Transverse colon (tissue), 4 donors: ENCODE measurements at places on chromosomes 6 and 20. TPM values are rescaled to one million over a fixed set of nuclear protein-coding genes. Genes with fewer than 3 reads are reported as not detected.

The ISM1 gene
- 0.64 TPM for total RNA-seq

- H3K27ac ChIP-seq: no peak overlapping the region
- no peaks in the 10 kb centered on the region for H3K36me3 ChIP-seq
Observed at GRCh38 chr6:40755749-40756452, 168.7 kb upstream of the LRFN2 start.

DNA sequence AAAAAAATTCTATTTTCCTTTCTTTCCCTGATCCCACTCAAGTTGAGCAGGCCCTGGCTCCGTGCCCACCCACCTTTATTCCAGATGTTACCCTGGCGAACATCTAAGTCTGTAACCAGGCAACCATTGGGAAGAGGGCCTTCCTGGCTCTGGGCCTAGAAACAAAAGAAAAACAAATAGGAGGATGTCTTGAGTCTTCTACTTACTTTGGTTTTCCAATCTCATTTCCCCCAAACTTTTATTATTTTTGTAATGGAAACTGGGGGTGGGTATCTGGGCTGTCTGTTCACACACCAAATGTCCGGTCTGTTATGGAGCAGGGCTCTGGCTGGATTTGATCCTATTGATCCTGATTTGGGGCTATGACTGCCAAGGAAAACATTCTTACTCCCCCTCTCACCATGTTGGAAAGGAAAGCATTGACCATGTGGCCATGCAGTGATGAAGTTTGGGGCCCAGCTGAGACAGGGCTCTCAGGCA lies 744.1 kb downstream of the DHX35 start:
- no peaks in the 10 kb centered on the region for H3K36me3 ChIP-seq
- no peak for DNase-seq
- no peak overlapping the region for H3K27ac ChIP-seq
- H3K4me1 ChIP-seq: no peaks in the 10 kb centered on the region

- no peak overlapping the region for H3K27ac ChIP-seq
- peaks cover 28% of the 10 kb centered on the region for H3K27me3 ChIP-seq
- H3K36me3 ChIP-seq: no peaks in the 10 kb centered on the region
- H3K4me3 ChIP-seq: no peak overlapping the region
- no peaks in the 10 kb centered on the region for H3K4me1 ChIP-seq
Observed at GRCh38 chr20:10170261-10170660, 48.4 kb upstream of the SNAP25 start.

DNA sequence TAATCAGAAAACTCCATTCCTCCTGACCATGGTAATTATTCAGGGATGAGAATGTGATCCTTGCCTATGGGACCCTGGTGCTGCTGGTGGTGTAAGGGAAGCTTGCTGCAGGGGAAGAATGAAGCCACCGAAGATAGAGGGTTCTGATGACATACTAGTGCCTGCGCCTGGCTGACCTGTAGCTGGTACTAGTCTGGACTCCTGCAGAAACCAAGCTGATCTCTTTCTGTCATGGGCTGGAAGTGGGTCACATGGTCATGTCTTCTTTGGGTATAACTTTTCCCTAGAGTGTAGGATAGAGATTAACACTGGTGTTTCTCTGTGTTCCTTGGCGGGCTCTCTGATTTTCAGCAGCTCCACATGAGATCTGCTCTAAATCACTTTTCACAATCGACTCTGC lies 8.6 kb upstream of the SLC4A11 start:
- H3K4me1 ChIP-seq: peaks cover 9% of the 10 kb centered on the region
- H3K27ac ChIP-seq: no peak overlapping the region

DNA sequence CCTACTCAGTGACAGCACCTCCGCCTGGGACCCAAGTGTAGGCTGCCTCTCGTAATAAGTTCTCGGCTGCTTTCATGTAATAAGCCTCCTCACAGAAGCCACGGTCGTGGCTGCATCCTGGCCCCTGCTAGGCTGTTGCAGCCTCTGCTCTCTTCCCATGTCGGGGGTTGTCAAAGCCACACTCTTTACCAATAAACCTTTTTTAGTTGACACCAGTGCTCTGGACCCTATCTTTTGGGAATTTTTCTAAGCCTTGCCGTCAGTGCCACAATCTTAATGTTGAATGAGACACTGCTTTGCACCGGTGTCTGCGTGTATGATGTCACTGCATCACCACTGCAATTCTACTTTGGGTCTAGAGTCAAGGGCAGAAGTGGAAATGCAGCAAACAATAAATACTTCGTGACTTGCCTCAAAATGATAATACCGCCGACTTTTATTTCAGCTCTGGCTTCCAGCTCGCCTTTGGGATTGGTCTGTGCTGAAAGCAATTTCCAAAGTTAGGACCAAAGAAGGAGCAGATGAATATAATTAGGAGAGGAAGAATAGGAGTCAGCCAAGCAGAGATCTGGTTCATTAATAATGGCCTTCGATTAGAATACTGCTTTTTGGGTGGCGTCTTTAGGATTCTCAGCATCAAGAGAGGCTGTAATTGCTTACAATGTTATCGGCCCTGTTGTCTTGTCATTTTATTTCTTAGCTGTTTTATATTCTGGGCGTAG lies 57.6 kb upstream of the CCN6 start:
- DNase-seq: no peak
- H3K27me3 ChIP-seq: no peaks in the 10 kb centered on the region
- H3K4me1 ChIP-seq: no peaks in the 10 kb centered on the region
- no peaks in the 10 kb centered on the region for H3K36me3 ChIP-seq
- H3K27ac ChIP-seq: no peak overlapping the region

The IP6K3 gene
- 1.9 TPM for total RNA-seq

DNA sequence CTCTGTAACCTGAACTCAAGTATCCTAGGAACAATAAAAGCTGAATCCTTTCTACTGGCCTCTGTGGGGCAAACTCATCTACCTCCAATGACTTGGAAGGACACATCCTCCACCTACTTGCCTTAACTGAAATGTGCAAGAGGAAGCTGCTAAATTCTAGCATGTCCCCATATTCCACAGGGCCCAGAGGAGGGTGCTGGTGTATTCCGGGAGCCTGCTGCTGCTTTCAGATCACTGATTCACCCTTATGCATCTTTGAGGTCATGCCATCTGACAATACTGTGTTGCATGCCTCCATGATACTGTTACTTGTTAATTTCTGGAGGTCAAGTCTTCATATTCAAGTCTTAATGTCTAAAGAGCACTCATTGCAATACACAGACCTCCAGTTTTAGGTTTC lies 40.3 kb downstream of the LYRM4 start:
- no peaks in the 10 kb centered on the region for H3K36me3 ChIP-seq
- DNase-seq: no peak
- H3K27ac ChIP-seq: no peak overlapping the region
- H3K4me1 ChIP-seq: no peaks in the 10 kb centered on the region
- no peaks in the 10 kb centered on the region for H3K27me3 ChIP-seq

DNA sequence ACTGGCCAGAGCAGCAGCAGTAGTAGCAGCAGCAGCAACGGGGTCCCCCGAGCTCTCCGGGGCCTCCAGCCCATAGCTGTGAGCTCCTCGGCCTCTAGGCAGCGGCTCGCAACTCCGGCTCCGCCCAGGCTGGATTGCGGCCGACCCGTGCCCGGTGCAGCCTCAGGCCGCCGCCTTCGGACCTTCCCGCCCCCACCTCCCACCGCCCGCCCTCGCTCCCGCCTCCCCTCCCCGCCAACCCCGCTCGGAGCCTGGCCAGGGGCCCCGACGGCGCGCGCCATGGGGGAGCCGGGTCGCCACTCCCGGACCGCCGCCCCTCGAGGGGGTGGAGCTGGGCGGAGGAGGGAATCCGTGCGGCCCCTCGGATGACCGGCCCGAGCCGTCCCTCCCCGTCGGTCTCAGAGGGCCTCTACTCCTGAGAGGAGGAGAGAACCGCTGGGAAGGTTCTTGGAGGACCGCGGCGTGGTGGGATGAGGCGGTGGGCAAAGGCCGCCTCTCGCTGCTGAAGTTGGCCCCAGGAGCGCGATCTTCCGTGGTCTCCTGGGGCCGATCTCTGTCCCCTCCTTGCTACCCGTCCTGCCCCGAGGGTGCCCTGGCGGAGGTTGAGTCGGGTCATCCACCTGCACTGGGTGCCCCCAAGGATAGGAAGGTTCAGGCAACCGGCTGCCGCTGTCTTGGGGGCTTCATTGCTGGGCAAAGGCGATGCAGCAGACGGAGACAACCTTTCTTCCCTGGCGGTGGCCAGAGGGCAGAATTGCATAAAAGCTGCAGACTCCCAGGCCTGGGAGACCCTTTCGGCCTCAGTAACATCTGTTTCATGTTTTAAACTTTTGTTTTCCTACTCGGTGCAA lies at the start of gene ADAM33:
ADAM33 (minus strand) TSS at position 80 of the 851 bp plus-strand sequence; CDS start at position 74, 6 bp downstream.
- H3K27me3 ChIP-seq: peaks cover 42% of the 10 kb centered on the region
- peaks cover 14% of the 10 kb centered on the region for H3K4me1 ChIP-seq
- H3K27ac ChIP-seq: peak within 1 kb of the TSS; percentile 96
- H3K36me3 ChIP-seq: no peaks in the 10 kb centered on the region
- peak within 1 kb of the TSS; percentile 55 for H3K4me3 ChIP-seq

- H3K36me3 ChIP-seq: no peaks in the 10 kb centered on the region
- no peak overlapping the region for H3K4me3 ChIP-seq
- no peaks in the 10 kb centered on the region for H3K4me1 ChIP-seq
- no peak overlapping the region for H3K27ac ChIP-seq
Observed at GRCh38 chr6:118524686-118525085, 23.4 kb upstream of the PLN start.

- H3K27ac ChIP-seq: no peak overlapping the region
- H3K27me3 ChIP-seq: no peaks in the 10 kb centered on the region
- H3K4me3 ChIP-seq: no peak overlapping the region
Observed at GRCh38 chr6:144816936-144817335, 531.8 kb downstream of the UTRN start.

DNA sequence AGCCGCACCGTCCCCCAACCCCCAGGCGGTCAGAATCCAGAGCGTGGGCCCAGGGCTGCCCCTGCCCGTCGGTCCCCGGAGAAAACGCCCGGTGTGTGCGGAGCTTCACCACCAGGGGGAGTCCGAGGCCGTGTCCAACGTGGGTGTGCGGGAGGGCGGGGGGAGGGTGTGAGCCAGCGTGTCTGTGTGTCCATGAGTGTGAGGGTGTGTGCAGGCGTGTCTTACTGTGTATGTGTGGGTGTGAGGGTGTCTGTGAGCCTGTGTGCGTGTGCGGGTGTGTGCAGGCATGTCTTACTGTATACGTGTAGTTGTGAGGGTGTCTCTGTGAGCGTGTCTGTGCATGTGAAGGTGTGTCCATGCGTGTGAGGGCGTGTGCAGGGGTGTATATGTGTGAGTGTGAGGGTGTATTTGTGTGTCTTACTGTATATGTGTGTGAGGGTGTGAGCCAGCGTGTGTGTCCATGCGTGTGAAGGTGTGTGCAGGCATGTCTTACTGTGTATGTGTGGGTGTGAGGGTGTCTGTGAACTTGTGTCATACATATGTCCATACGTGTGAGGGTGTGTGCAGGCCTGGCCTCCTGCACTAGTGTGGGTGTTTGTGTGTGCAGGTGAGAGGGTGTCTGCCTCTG lies 24.6 kb upstream of the GATA5 start:
- H3K36me3 ChIP-seq: no peaks in the 10 kb centered on the region
- peaks cover 3% of the 10 kb centered on the region for H3K27me3 ChIP-seq
- DNase-seq: peak; percentile 78
- H3K4me1 ChIP-seq: no peaks in the 10 kb centered on the region
- H3K27ac ChIP-seq: no peak overlapping the region

DNA sequence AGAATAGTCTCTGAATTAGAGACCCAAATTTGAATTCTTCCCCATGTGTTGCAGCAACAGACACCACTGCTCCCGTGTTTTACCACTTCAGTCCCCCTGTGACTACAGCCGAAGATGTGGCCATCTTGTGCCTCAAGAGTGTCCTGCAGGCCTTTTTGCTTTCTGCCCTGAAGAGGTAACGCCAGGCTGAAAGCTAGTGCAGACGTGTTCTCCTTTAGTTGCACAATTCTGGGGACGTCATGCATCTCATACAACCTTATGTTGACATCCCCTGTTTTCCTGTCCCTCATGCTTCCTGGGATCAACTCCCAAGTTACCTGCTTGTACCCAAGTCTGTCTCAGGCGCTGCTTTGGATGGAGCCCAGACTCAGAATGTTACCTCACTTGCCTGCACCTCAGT lies 69.1 kb upstream of the SLC22A23 start:
- no peak overlapping the region for H3K27ac ChIP-seq
- peaks cover 6% of the 10 kb centered on the region for H3K4me1 ChIP-seq
- no peaks in the 10 kb centered on the region for H3K36me3 ChIP-seq
- no peak for DNase-seq
- no peaks in the 10 kb centered on the region for H3K27me3 ChIP-seq
- H3K4me3 ChIP-seq: no peak overlapping the region

GRCh38 chr6:26187981-26188635 lies 100.9 kb downstream of the HFE start:
- H3K27ac ChIP-seq: peak overlapping the region; percentile 95
- H3K36me3 ChIP-seq: no peaks in the 10 kb centered on the region
- H3K4me1 ChIP-seq: no peaks in the 10 kb centered on the region
- H3K4me3 ChIP-seq: peak overlapping the region; percentile 45
- peak; percentile 48 for DNase-seq
- H3K27me3 ChIP-seq: no peaks in the 10 kb centered on the region

DNA sequence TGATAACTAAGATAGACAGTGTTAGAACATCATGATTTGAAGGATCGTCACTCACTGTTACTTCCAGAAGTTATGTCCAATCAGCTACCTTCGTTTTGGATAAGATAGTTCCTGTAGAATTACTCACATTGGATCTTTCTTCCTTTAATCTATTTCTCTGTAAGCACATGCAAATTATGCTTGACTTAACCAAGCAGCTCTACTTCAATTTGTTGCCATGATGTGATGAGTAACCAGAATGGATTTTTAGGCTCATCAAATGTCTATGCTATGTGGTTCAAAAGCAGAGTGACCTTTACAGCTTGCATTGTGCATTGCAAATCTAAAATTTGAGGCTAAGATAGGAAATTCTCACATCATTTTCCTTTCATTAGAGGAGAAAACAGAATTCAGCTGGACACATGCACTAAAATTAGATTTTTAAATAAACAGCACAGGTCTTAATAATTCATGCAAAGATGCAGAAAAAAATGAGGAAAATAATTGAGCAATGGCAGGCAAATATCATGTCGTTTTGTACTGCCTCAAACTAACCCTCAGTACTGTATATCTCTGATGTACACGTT lies 76.7 kb upstream of the ZFP64 start:
- H3K27ac ChIP-seq: no peak overlapping the region
- H3K4me1 ChIP-seq: no peaks in the 10 kb centered on the region
- no peak overlapping the region for H3K4me3 ChIP-seq
- no peaks in the 10 kb centered on the region for H3K27me3 ChIP-seq

DNA sequence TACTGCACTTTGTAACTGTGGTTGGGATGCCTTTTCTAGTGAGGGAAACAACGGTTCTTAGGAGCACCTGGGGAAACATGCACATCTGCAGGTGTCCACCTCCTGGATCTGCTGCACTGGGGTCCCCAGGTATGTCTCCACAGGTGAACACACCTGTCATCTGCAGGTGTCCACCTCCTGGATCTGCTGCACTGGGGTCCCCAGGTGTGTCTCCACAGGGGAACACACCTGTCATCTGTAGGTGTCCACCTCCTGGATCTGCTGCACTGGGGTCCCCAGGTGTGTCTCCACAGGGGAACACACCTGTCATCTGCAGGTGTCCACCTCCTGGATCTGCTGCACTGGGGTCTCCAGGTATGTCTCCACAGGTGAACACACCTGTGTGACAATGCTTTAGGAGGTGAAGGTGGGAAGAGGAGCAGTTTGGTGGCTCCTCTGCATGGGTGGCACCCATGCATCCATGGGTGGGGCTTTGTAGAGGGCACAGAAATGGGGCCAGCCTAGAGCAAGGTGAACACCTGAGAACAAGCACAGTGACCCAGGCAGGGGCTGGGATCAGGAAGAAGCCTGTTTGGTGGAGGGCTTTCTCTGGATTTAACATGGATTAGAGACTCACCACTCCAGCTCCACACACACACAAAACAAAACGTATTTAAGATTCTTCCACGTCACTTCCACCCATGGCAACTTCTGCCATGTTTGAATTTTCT lies 206.0 kb upstream of the CDH4 start:
- H3K4me3 ChIP-seq: no peak overlapping the region
- H3K4me1 ChIP-seq: no peaks in the 10 kb centered on the region
- no peak for DNase-seq

- H3K4me3 ChIP-seq: no peak overlapping the region
- H3K27ac ChIP-seq: no peak overlapping the region
- H3K36me3 ChIP-seq: no peaks in the 10 kb centered on the region
- no peak for DNase-seq
Observed at GRCh38 chr20:52461582-52461981, 270.0 kb upstream of the ZFP64 start.
